Right kidney (tissue), 9 donors: ENCODE measurements at places on chromosomes 16 and 17.
A peak's percentile ranks its signal among the peaks of the same experiment; 100 is the strongest.

- peak; percentile 43 for DNase-seq
Measured at GRCh38 chr17:81310949-81311550, 15.9 kb upstream of the SLC38A10 start.

GRCh38 chr16:15739950-15740349 is 89.9 kb downstream of the NDE1 start:
- no peak for DNase-seq

DNA sequence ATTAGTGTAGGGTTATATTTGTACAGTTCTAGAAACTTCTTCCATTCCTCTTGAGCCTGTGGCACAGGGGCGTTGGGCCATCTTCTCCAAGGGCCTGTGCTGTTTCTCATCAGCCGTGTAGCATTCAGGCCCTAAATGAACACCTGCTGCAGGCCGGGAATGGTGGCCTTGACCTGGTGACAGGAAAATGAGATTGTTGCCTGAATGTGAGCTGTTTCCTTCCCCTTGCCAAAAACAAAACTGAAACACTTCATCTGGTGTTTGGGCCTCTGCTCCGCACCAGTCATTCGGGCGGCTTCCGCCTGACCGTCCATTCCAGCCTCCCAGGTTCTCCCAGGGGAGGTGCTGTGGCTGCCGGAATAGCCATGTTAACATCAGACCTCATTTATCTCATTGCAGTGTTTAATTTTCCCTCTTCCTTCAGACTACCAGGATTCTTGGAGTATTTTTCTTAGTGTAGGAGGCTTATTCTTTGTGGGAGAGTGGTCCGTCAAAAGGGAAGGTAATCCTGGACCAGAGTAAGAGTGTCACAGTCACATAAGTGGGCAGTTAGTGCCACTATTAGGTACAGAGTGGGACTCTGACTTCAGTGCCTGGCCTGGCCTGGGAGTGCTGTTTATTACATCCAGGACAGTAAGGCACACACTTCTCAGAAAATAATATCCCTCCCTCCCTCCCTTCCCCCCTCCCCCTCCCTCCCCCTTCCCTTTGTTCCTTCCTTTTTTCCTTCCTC is 61.9 kb downstream of the WWP2 start:
- no peak for DNase-seq

DNA sequence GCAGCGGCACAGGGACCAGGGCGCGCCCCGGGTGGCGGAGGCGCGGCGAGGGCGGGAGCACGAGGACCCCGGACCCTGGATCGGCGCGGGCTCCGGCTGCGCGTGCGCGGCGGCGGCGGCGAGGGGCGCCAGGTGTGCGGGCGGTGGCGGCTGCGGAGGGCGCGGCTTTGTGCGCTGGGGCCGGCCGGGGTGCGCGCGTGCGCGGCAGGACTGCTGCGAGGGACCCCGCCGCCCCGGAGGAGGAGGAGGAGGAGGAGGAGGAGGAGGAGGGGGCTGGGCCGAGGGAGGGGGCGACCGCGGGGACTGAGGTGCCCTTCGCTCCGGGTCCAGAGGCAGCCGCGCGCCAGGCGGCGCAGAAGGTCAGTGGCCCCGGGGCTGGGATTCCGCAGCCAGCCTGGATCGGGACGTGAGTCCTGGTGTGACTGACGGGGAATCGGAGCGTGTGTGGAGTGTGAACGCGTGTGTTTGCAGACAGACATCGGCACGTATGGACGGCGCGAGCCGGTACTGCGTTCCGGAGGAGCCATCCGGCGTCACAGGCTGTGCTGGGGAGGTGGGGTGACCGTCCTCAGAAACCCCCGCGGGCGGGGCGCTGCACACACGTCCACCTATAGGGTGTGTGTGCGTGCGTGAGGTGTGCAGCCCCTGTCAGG is 19.5 kb upstream of the RAP1GAP2 start:
- peak; percentile 68 for DNase-seq

GRCh38 chr17:33751702-33752065 is 458.6 kb upstream of the ASIC2 start:
- no peak for DNase-seq

GRCh38 chr17:33689725-33690124 is 396.6 kb upstream of the ASIC2 start:
- DNase-seq: no peak
